ENCODE measurements at places on chromosomes 6 and 20.

GRCh38 chr20:12575352-12576095 is 433.2 kb upstream of the SPTLC3 start:
- no peaks in the 10 kb centered on the region for H3K4me1 ChIP-seq
- H3K27me3 ChIP-seq: no peaks in the 10 kb centered on the region
- no peaks in the 10 kb centered on the region for H3K36me3 ChIP-seq

- no peaks in the 10 kb centered on the region for H3K4me1 ChIP-seq
- H3K36me3 ChIP-seq: no peaks in the 10 kb centered on the region
- H3K27ac ChIP-seq: no peak overlapping the region
- H3K4me3 ChIP-seq: no peak overlapping the region
- H3K27me3 ChIP-seq: no peaks in the 10 kb centered on the region
Measured at GRCh38 chr6:142918339-142919042, 26.5 kb downstream of the HIVEP2 start.

DNA sequence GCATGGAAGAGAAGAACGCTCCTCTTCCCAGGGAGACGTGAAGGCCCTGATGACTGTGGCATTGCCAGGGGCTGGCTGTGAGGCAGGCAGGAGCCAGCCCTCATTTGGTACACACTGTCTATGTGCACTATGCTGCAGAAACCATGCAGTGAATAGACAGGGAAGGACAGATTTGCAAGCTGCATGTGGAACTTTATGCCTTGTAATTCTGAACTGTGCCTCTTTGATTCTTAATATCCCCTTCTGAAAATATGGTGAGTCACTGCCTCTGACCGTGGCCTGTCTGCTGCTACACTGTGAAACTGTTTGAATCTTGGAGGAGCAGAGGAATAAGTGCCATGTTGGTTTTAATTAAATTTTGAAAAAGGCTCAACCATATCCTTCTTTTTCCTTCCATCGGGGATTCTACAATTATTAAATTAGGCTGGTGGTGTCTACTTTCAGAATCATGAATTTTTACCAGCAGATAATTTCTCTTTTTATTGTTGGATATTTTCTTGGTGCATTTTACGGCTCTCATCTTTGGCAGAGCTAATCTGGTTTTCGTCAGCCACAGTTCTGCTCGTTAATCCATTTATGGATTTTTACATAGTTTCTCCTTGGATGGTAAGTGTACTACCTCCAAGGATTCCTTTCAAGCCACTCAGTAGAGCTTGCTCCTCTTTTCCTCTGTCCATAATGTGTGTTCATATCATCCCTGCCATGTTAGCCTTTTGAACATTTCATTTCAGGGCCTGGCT is 301.0 kb upstream of the SLC35B3 start:
- H3K27me3 ChIP-seq: no peaks in the 10 kb centered on the region
- DNase-seq: no peak
- H3K27ac ChIP-seq: no peak overlapping the region
- H3K4me1 ChIP-seq: no peaks in the 10 kb centered on the region
- no peak overlapping the region for H3K4me3 ChIP-seq

DNA sequence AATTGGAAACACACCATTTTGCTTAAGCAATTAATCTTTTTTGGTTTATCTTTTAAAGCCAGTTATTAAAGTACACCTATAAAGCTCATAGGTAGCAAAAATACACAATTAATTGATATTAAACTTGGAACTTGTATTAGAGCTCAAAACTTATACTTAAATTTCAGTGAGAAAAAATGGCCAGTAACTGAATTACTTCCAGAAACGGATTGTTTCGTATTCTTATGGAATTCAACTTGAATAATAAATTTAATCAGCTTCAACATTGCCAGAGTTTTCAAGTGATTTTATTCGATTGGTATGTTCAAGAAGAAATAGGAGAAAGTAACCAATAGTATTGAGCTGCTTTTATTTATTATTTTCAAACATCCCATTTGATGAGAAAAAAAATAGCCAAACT is 112.7 kb upstream of the PDE10A start:
- no peaks in the 10 kb centered on the region for H3K4me1 ChIP-seq
- H3K27me3 ChIP-seq: no peaks in the 10 kb centered on the region
- H3K27ac ChIP-seq: no peak overlapping the region
- H3K4me3 ChIP-seq: no peak overlapping the region
- DNase-seq: no peak

DNA sequence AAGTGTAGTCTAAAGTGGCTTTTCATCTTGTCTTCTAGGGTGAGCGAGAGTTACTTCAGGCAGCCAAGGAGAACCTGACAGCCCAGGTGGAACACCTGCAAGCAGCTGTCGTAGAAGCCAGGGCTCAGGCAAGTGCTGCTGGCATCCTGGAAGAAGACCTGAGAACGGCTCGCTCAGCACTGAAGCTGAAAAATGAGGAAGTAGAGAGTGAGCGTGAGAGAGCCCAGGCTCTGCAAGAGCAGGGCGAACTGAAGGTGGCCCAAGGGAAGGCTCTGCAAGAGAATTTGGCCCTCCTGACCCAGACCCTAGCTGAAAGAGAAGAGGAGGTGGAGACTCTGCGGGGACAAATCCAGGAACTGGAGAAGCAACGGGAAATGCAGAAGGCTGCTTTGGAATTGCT is 27.1 kb downstream of the C20orf173 start:
- peaks cover 28% of the 10 kb centered on the region for H3K36me3 ChIP-seq
- no peak overlapping the region for H3K27ac ChIP-seq
- no peaks in the 10 kb centered on the region for H3K4me1 ChIP-seq
- no peak overlapping the region for H3K4me3 ChIP-seq
- no peaks in the 10 kb centered on the region for H3K27me3 ChIP-seq
- DNase-seq: no peak

DNA sequence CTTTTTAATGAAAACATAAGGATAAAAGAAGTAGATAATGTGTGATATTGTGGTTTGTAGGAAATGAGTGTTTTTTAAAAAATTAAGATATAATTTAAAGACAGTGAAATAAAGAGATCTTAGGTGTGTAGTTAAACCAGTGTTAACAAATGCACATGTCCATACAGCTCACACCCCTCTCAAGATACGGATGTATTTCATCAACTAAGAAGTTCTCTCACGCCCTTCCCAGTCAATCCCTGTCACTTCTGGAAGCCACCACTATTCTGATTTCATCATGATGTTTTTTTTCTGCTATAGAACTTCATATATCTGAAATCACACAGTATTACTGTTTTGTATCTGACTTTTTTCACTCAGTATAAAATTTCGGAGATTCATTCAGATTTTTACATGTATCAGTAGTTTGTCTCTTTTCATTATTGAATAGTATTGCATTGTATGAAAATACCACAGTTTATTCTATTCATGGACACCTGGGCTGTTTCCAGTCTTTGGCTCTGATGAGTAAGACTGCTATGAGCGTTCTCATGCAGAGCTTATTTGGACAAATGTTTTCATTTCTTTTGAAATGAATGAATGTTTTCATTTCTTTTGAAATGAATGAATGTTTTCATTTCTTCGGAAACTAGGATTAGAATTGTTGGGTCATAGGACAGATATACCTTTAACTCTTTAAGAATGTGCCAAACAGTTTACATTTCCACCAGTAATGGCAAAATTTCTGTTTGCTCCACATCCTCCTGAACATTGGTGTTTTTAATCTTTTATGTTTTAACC is 49.7 kb upstream of the ELOVL5 start:
- no peaks in the 10 kb centered on the region for H3K36me3 ChIP-seq
- no peaks in the 10 kb centered on the region for H3K4me1 ChIP-seq
- no peaks in the 10 kb centered on the region for H3K27me3 ChIP-seq
- DNase-seq: no peak
- no peak overlapping the region for H3K27ac ChIP-seq

- no peak overlapping the region for H3K4me3 ChIP-seq
- DNase-seq: no peak
- no peaks in the 10 kb centered on the region for H3K36me3 ChIP-seq
- H3K4me1 ChIP-seq: peaks cover 9% of the 10 kb centered on the region
- peak overlapping the region; percentile 41 for H3K27ac ChIP-seq
- H3K27me3 ChIP-seq: no peaks in the 10 kb centered on the region
Measured at GRCh38 chr6:52390361-52390727, 28.4 kb downstream of the PAQR8 start.

DNA sequence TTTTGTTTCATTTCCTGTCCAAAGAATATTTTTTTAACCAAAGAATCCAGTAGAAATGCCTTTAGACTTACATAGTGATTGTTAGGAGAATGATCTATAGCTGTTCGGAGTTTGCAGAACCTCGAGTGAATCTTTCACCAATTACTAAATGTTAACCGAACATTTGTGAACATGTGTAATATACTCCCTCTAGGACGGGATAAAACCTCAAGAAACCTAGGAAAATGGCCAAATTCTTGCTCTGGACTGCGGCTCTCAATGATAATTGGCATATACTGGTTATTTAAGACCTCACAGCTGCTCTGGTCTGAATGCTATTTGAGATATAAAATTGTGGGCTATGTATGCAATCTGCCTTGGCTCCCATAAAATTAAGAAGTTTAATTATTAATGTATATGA is 137.1 kb downstream of the PACRG start:
- DNase-seq: no peak
- no peaks in the 10 kb centered on the region for H3K4me1 ChIP-seq
- no peak overlapping the region for H3K27ac ChIP-seq
- H3K4me3 ChIP-seq: no peak overlapping the region

DNA sequence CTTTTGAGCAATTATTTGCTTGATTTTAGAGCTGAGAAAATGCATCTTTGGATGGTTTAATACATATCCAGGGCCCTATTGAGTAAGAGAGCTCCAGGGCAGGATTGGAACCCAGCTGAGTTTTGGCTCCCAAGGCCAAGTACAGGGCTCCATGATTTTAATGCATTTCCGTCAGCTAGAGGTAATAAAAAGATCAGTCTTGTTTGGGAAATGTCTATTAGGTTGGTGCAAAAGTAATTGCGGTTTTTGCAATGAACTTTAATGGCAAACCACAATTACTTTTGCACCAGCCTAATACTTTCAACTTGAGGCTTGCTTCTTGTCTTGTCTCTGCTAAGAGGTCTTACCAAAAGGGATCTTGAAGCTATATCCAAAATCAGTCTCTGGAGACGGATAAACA is 29.4 kb upstream of the CDH4 start:
- no peak overlapping the region for H3K27ac ChIP-seq
- no peaks in the 10 kb centered on the region for H3K27me3 ChIP-seq
- DNase-seq: no peak
- no peak overlapping the region for H3K4me3 ChIP-seq

DNA sequence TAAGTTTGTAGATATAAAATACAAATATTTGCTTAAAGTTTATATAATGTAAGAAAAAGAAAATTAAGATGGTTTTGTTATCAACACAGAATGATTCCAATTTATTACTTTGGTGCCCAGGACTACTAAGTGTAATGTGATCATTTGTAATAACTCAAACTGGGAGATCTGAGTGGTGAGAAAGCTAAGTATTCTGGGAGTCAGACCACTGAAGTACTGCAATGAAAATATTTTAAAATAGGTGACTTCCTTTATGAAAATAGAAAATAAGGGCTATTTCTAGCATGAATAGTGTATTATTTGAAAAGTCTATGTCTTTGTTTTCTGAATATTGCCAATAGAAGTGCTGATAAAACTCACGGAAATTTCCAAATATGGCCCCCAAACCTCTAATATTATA is 305.6 kb upstream of the MAN1A1 start:
- no peaks in the 10 kb centered on the region for H3K4me1 ChIP-seq
- no peak overlapping the region for H3K4me3 ChIP-seq
- no peak for DNase-seq
- no peak overlapping the region for H3K27ac ChIP-seq

DNA sequence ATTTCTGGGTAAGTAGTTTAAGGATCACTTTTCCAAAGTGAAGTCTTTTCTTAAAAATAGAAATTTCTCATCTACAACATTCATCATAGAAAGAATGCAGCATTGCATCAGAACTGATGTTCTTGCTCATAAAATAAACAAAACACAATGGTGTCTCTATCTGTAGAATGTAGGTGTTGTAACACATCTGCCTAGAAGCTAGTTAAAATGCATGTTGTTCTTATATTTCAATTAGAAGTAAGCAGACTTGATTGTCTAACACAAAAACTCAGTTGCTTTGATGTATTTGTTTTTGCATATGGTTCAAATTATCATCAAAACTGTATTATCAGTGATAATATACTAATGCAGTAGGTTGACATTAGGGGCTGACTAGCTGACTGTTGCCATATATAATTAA is 654.7 kb upstream of the FLRT3 start:
- H3K4me1 ChIP-seq: peaks cover 29% of the 10 kb centered on the region
- peak overlapping the region; percentile 48 for H3K27ac ChIP-seq
- H3K36me3 ChIP-seq: no peaks in the 10 kb centered on the region
- DNase-seq: no peak
- no peak overlapping the region for H3K4me3 ChIP-seq
- no peaks in the 10 kb centered on the region for H3K27me3 ChIP-seq

GRCh38 chr6:54084231-54084630 is 27.0 kb upstream of the MLIP start:
- H3K4me3 ChIP-seq: no peak overlapping the region
- H3K36me3 ChIP-seq: no peaks in the 10 kb centered on the region
- no peaks in the 10 kb centered on the region for H3K27me3 ChIP-seq
- H3K27ac ChIP-seq: no peak overlapping the region

DNA sequence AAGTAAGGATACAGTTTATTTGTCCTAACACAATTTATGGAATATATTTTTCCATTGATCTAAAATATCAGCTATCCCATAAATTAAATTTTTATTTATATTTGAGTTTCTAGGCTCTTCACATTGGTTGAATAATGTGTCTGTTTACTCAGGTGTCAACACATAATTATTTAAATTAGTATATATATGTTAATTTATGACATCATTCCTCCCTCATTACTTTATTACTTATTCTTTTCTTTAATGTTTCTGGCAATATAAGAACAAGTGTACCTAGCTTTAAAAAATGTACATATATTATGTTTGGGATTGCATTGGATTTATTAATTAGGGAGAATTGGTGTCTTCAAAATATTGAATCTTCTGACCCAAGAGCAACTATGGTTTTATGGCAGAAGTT is 31.2 kb upstream of the TCF21 start:
- no peak for DNase-seq
- no peak overlapping the region for H3K27ac ChIP-seq
- H3K27me3 ChIP-seq: no peaks in the 10 kb centered on the region
- H3K36me3 ChIP-seq: no peaks in the 10 kb centered on the region
- no peaks in the 10 kb centered on the region for H3K4me1 ChIP-seq
- H3K4me3 ChIP-seq: no peak overlapping the region

DNA sequence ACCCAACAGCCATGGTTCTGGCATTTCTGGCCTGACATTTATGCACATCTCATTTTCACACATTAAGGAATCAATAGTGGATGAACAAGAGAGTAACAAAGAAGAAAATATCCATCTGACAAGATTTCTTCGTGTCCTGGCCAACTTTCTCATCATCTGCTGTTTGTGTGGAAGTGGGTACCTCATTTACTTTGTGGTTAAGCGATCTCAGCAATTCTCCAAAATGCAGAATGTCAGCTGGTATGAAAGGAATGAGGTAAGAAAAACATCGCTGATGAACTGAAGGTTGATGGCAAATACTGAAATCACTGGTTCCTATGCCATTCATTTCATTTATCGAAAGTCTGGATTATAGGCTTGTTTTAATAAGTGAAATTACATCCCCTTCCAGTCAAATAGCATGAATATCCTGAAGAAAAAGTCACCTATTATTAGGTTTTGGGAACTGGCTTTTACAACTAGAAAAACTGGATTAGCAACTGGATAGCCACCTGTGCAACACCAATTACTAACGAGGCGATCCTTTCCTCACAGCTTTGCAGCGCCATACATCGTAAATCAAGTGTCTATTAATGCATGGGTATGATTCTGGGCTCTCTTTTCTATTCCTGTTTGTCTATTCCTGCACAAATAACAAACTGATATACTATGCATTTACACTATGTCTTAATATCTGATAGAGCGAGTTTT is 50.2 kb upstream of the NOP56 start:
- no peak for DNase-seq
- no peak overlapping the region for H3K27ac ChIP-seq
- H3K36me3 ChIP-seq: no peaks in the 10 kb centered on the region
- no peaks in the 10 kb centered on the region for H3K4me1 ChIP-seq
- H3K4me3 ChIP-seq: no peak overlapping the region

All from Caco-2 (cell line).